ENCODE measurements at places on chromosomes 12 and 14. TPM values are rescaled to one million over a fixed set of nuclear protein-coding genes. Genes with fewer than 3 reads are reported as not detected.

SLC7A8 gene
- 0.55 TPM for total RNA-seq

CPM gene
- total RNA-seq: 8.7 TPM

TTC5 gene
- total RNA-seq: 20.4 TPM

ENDOU gene
- total RNA-seq: not detected

IL26 gene
- total RNA-seq: not detected

NFE2 gene
- 0.07 TPM for total RNA-seq

OR4Q3 gene
- not detected for total RNA-seq

UBR7 gene
- total RNA-seq: 32.8 TPM

DEGS2 gene
- 1.6 TPM for total RNA-seq

EAPP gene
- total RNA-seq: 36.8 TPM

SERPINA6 gene
- total RNA-seq: 0.74 TPM

TRIM9 gene
- 8.3 TPM for total RNA-seq

All from A549 treated with RU486 at 1 μM for 4 hours (cell line).